ENCODE measurements at places on chromosomes 11 and 22.

DNA sequence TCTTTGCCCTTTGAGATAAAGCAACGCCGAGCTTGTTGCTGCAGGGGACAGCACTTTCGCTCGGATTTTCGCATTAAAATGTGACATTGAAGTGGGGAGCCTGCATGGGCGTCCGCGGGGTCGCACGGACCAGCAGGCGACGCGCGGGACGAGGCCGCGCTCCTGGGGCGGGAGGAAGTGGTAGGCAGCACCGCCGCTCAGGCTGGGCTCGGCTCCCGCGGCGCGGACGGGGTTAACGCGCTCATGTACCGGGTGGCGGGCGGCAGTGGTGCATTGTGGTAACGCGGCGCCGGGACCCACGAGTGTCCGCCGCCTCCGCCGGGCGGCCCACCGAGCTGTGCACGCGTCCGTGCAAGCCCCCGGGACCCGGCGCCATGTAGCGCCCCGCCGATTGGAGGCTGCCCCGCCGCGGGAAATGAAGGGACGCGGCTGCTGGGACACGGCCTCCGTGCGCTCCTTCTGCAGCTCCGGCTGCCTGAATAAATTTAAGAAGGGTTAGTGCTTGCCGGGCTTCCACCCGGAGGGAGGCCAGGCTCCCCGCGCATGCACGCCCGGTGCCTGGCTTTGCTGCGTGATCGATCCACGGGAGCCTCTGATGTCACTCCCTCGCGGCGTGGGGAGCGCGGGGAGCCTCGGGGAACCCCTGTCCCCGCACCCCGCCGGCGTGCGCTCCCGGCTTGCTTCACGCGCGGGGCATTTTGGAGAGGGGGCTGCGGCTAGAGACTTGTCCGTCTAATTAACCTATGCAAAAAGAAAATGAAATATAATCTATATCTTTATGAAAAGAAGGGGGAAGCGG lies 127.7 kb downstream of the OSBP2 start:
- DNase-seq: no peak

DNA sequence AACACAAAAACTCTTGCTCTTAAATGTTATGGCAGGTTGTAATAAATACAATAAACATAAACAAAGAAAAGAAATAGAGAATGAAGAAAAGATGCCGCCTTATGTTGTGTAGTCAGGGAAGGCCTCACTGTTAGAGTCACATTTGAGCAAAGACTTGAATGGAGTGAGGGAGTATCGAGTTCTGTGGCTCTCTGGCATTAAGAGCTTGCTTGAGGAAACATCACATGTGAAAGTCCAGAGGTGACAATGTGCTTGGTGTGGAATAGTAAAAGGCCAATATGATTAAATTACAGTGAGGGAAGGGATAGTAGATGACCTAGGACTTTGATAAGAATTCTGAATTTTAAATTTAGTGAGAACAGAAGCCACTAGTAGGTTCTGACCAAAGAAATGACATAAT lies 139.4 kb downstream of the ATG16L2 start:
- no peak for DNase-seq

- no peak for DNase-seq
These were observed 13.6 kb downstream of the OR5D16 start for GRCh38 chr11:55852141-55852540.

DNA sequence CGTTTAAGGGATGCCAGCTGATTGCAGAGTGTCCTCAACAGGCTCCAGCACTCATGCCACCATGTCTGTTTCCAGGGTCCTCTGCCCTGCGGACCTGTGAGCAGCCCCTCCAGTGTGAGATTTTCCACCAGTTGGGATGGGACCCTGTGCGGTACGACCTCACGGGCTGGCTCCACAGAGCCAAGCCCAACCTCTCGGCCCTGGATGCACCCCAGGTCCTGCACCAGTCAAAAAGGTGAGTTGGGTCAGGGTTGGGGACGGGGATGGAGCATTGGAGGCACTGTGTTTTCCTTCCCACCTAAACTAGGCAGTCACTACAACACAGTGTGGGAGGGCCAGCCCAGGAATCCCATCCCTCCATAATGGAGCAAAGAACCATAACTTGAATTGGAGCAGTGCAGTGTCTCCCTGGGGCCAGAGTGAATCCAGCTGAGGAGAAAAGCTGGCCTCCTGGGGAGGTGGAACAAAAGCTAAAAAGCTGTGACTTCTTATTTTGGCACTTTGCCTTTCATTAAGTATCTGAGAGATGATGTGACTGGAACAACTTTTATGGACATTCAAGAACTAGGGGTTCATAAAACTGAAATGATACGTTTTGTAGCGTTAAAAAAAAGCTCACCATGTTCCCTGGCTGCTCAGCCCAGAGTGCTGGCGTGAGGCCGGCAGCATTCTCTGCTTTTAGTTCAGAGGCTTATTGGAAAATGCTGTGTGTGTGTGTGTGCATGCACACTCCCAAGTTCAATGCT lies 101.8 kb downstream of the MYO18B start:
- DNase-seq: no peak

DNA sequence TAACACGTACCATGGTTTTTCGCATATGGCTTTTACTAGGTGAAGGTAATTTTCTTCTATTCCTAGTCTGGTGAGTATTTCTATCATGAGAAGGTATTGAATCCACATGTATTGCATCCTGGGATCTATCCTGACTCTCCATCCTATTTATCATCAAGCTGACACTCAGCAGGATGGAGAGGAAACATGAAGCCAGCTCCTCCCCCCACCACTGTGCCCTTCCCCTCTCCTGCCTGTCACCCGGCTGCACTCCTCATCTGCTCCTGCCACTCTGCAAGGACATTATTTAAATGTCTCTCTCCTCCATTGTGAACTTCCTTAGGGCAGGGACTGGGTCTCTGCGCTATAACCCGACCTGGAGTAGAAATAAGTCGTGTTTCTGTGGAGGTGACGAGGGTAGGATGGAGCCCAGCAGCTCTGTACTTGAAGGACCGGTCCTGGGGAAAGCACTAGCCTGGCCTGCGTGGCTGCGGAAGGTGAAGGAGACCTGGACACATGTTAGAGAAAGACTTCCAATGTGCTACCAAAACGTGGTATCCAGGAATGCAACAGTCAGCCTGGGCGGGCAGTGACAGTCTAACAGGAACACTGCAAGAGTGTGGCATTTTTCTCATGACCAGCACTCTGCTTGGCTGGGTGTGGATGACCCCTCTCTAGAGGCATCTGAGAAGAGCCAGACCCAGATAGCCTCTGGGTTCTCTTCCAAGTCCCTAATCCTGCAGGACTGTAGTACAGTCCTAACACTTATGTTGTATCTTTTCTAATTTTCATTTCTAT lies 111.2 kb downstream of the MICAL3 start:
- DNase-seq: no peak

- DNase-seq: no peak
These were observed 4.1 kb downstream of the CHRM4 start for GRCh38 chr11:46387456-46387855.

GRCh38 chr22:43255299-43255698 lies 68.4 kb upstream of the TTLL12 start:
- DNase-seq: no peak

- DNase-seq: no peak
These were observed 817.4 kb downstream of the NTM start for GRCh38 chr11:132187814-132188213.

GRCh38 chr11:971731-972365 lies 46.2 kb downstream of the AP2A2 start:
- DNase-seq: no peak

Data from activated naive CD4-positive, alpha-beta T cell treated with Interleukin-2 at 50 U/mL for 16 hours (primary cell).